ENCODE measurements at places on chromosomes 1 and 21.

- no peak for DNase-seq
These were observed 186.7 kb downstream of the TM2D1 start for GRCh38 chr1:61538228-61538627.

- no peak for DNase-seq
These were observed 391.6 kb downstream of the PBX1 start for GRCh38 chr1:164950541-164950986.

DNA sequence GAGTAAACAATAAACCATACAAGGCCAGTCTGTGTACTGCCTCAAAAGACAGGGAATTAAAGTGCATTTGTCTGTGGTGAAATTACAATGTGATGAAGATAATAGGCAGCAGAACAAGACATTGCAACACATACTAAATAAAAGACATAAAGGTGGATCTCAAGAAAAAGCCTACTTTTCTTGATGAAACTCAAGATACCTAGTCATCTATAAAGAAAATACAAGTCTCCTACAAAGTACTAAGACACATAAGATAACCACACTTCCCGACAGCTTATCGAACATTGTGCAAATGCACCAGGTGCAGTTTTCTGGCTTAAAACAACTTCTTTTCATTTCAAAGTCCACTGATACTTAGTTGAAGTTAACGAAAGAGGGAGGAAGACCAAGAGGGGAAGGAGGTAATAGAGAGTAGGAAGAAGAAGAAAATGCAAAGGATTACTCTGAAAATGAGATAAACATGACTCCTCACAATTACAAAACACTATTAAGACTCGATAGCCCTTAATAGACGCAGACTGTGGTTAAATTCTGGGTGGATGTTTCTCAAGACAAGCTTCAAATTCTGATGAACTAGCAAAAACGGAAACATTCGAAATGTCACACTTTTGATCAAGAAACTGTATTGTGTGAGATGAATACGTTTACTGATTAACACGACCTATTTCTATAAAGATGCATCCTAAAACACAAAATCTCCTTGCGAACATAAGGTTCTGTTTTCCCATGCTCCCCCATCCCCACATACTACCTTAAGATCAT, 2.0 kb downstream of the HNRNPR start:
- DNase-seq, result no peak

GRCh38 chr1:203362720-203363025, 11.8 kb upstream of the FMOD start:
- DNase-seq, result no peak

DNA sequence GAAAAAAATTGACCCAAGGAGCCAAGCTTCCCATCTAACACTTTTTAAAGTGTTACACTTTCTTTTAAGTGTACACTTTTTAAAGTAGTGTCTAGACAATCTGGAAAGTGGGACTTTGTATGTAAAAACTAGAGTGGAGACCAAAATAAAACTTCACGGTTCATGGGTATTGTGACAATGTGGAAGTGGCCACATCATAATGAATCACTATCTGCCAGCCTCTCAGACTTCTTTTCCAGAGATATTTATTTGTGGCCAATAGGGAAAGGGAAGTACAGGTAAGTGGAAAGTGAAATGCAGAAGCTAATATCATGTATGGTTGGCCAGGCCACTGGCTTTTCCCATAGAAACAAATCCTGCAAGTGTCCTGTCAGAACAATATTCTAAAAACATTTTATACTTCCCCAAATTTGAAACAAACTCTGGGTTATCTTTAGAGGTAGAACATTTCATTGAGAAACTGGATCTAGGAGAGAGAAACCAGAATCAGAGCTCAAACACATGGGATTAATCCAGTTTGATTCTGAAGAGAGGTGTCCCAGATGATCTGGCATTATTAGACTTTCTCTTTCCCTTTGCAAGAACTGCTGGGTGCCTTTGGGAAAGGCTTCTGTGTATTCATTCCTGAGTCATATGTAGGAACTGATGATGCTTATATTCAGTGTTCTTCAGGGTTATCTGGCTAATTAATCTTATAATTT, 2.0 kb downstream of the TNFSF18 start:
- no peak for DNase-seq

DNA sequence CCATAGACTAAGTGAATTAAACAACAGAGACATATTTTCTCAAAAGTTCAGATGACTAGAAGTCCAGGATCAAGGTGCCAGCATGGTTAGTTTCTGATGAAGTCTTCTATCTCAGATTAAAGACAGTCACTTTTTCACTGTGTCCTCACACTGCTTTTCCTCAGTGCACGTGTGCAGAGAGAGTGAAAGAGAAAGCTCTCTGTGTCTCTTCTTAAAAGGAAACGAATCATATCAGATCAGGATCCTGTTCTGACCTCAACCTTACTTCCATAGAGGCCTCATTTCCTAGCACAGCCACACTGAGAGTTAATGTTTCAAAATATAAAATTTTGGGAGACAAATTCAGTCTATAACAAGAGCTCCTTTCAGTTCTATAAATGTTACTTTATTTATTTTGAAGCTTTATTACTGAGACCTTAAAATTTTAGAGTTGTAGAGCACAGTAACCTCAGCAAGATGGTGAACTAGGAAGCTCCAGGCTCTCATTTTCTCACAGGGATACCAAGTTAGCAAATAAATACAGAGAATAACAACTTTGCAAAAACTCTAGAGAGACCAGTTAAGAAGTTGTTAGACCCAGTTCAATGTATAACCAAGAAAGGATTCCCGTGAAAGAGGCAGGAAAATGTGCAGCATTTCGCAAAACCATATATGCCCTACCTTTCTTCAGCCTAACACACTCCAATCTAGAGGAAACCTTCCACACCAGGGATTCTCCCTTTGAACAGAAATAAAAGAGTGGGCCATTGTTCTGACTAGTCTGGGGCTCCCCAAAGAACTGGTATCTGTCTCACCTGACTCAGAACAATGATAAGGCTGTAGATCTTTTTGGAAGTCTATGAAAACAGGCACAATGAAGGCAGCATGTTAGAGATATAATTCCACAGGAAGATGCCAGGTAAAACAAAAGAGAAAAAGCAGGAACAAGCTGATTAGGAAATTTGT, 372.2 kb downstream of the MRPL39 start:
- DNase-seq, result no peak

DNA sequence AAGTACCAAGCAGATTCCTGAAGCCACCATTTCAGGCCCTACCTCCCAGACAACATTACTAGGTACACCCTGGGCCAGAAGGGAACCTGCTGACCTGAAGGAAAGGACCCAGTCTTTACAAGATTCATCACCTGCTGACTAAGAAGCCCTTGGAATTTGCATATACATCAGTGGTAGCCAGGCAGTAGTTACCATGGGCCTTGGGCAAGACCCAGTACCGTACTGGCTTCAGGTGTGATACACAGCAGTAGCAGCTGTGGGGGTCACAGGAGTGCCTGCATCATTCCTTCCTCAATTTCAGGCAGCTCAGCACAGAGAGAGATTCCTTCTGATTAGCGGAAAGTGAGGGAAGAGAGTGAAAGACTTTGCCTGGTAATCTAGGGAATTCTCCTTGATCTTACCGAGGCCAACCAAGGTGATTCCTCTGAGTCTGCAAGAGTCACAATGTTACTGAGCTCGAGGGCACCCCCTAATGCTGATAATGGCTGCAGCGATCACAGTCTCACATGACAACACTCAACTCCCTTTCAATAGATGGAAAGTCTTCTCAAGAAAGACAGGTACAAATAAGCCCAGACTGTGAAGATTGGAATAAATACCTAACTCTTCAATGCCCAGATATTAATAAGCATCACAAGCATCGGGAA, 22.0 kb upstream of the UHMK1 start:
- DNase-seq, result no peak
